ENCODE measurements at places on chromosomes 6 and 20. TPM values are rescaled to one million over a fixed set of nuclear protein-coding genes. Genes with fewer than 3 reads are reported as not detected.
A peak's percentile ranks its signal among the peaks of the same experiment; 100 is the strongest.

- ATAC-seq, result no peak
Measured at GRCh38 chr20:33604991-33605370, 57.1 kb upstream of the C20orf144 start.

DNA sequence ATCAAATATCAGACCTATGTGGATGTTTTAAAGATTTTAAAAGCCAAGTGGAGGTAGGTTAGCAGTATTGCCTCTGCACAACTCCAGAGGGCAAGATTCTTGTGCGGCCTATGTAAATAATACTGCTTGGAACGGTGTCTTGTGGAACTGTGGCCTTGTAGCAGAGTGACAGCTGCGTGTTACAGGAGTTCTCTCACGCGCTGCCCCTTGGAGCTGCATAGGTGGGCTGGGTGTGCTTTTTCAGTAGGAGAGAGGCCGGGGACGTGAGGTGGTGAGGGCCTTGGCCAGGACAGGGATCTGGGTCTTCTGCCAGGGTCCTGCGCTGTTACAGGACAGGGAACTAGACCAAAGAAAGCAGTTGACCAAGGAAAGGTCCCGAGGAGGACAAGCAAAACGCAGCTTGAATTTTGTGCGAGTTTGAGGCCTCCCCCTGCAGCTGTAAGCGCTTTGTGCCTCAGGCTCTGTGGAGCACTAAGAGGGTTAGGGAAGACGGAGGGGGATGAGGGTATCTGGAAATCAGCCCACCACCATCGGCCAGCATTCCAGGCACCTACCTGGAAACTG, 1.5 kb downstream of the TMEM181 start:
- no peak for ATAC-seq

DNA sequence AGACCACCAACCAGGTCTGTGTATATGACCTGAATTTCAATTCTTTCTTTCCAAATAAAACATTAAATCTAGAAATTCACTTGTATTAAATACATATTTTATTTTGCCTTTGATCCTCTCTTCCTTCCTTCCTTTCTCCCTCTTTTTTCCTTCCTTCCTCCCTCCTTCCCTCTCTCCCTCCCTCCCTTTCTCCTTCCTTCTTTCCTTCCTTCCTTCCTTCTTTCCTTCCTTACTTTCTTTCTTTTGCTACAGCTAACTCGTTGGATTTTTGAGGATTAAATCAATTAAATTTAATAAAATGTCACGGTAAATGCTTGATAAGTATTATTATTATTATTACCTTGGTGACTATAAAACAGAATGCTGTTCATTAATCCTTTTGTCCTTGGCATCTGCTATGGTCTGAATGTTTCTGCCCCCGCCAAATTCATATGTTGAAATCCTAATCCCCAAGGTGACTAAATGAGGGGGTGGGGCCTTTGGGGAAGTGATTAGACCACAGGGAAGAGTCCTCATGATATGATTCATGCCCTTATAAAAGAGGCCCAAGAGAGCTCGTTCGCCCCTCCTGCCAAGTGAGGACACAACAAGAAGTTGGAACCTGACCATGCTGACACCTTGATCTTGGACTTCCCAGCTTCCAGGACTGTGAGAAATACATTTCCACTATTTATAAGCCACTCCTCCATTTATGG, 67.6 kb upstream of the BTBD3 start:
- peak; percentile 54 for ATAC-seq

DNA sequence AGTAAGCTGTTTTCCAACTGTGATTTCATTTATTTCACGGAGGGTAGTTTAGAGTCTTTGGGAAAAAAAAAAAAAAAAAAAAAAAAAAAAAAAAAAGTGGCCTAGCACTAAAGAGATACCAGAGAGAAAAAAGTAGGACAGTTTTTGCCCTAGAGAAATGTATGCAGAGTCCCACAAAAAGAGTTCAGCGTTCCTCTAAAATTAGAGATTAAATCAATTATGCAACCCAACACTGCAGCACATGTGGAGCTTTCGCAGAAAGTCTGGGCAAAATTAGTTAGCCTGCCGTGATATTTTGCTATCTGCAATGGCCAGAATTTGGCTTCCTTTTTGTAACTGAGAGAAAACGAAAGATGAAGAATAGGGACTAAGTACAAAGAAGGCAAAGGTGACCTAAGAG, 309.8 kb downstream of the PKHD1 start:
- ATAC-seq, result no peak

DNA sequence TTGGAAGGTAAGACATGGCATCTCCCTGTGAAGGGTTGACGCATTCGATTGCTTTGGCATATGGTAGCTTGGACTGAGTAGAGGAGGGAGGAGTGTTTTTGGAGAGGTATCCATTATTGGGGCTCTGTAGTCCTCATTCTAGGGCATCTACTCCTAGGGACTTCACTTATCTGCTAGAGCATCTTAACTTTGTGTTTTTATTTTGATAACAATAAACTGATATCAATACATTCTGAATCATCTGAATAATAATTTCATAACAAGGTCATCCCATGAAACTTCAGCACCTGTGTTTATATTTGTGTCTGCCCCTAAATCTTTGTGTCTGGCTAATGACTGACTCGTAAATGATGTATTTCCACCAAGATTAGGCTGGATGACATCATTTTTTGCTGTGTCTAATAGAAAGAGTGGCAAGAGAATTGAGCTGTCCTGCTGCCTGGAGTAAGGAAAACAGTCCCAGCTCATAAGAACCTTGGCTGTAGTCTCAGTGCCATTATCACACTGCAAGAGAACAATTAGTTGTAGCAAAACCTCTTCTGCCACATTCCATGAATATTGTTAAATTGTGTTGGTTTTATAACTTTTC, 288.5 kb downstream of the PRL start:
- no peak for ATAC-seq

GRCh38 chr6:157172830-157173536, 150.3 kb downstream of the TMEM242 start:
- no peak for ATAC-seq

DNA sequence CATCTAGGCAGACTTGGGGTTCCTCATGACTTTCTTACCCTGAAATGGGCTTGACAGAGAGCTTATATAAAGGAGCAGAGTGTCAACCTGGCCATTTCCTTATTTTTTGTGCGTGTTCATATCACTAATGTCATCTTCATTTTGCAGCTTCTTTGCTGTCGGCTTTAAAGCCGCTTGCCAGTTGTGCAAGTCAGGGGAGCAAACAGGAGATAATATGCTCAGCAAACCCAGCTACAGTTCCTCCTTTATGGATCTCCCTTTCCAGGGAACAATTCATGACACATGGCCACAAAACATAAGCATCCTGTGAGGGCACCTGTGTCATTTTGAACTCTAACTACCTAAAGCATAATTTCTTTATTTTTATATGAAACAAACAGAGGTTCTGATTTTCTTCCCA, 6.5 kb upstream of the TUBB2B start:
- ATAC-seq, result no peak

DNA sequence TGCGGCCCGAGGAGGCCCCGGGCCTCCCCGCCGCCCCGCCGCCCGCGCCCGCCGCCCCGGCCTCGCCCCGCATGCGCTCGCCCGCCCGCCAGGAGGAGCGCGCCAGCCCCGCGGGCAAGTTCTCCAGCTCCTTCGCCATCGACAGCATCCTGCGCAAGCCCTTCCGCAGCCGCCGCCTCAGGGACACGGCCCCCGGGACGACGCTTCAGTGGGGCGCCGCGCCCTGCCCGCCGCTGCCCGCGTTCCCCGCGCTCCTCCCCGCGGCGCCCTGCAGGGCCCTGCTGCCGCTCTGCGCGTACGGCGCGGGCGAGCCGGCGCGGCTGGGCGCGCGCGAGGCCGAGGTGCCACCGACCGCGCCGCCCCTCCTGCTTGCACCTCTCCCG, 1.5 kb downstream of the FOXQ1 start:
- ATAC-seq, result no peak

- ATAC-seq, result peak; percentile 54
Measured at GRCh38 chr6:52360601-52361413, 1.1 kb upstream of the PAQR8 start.

- ATAC-seq, result no peak
Measured at GRCh38 chr6:167475947-167476346, 151.1 kb downstream of the TTLL2 start.

GRCh38 chr20:43963233-43963632, 48.6 kb downstream of the TOX2 start:
- no peak for ATAC-seq

- no peak for ATAC-seq
Measured at GRCh38 chr6:143335865-143336264, 114.6 kb downstream of the ADAT2 start.

DNA sequence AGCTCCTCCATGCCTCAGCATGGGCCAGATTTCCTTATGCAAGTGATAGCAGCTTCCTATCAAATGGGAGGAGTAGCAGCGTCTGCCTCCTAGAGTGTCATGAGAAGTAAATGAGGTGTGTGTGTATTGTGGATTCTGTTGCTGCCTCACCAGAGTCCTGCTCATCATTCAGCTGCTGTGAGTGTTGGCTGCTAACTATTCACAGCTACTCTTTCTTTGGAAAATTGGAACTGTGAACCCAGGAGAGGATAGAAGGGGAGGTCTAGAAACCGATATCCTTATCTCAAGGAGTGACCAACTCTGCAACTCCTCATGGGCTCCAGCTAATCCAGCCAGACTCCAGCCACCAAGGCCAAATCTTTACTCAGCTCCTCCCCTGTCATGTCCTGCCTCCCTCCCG, 63.3 kb downstream of the TOX2 start:
- no peak for ATAC-seq

- no peak for ATAC-seq
Measured at GRCh38 chr6:141282263-141282662, 850.5 kb upstream of the GJE1 start.

GRCh38 chr6:169158174-169158573, 95.5 kb downstream of the THBS2 start:
- ATAC-seq, result no peak

DNA sequence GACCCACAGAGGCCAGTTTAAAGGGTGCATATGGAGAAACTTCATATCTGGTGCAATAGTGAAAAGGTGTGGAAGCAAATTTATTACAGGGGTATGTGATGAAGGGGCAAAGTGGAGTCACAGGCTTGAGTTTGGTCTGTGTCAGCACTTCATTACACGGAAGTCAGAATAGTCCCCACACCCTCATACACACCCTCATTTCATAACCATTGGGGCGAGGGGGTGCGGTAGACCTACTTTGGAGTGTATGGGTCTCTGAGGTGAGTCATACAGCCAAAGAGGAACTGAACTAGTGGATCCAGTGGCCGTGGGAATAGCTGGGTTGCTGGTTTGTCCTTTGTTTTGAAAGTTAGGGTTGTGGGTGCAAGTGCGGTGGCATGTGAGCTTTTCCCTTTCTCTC, 3.3 kb downstream of the TM9SF4 start:
- peak; percentile 94 for ATAC-seq

The SNAP25 gene
- total RNA-seq, result 0.08 TPM

The CRISP2 gene
- total RNA-seq, result not detected

The FHL5 gene
- total RNA-seq, result 1.8 TPM

The TFAP2A gene
- 59.6 TPM for total RNA-seq

The CALHM4 gene
- not detected for total RNA-seq

The CCM2L gene
- 1.2 TPM for total RNA-seq

The ZSCAN23 gene
- total RNA-seq, result 0.72 TPM

The MDFI gene
- total RNA-seq, result 47.1 TPM

The EYA2 gene
- total RNA-seq, result 27.7 TPM

All from esophagus mucosa (tissue), 1 donor.